Dermis microvascular lymphatic vessel endothelial cell (primary cell): ENCODE measurements at places on chromosomes 16 and 17.

DNA sequence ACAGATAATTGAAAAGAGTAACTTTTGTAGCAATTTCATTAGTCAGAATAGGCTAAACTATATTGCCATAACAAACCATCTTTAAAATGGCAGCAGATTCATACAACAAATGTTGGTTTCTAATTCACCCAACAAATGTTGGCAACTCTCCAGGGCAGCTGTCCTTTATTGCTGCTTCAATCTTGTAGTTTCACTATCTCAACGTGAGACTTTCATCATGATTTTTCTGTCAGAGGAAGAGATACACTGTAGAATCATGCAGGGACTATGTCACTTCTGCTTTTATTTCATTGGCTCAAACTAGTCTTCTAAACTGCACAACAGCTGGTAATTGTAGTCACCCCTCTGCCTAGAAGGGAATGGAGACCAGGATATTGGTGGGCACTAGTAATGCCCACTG is 174.2 kb downstream of the TANC2 start:
- peak; percentile 29 for DNase-seq

GRCh38 chr17:291587-291986 is 61.0 kb downstream of the RPH3AL start:
- no peak for DNase-seq

DNA sequence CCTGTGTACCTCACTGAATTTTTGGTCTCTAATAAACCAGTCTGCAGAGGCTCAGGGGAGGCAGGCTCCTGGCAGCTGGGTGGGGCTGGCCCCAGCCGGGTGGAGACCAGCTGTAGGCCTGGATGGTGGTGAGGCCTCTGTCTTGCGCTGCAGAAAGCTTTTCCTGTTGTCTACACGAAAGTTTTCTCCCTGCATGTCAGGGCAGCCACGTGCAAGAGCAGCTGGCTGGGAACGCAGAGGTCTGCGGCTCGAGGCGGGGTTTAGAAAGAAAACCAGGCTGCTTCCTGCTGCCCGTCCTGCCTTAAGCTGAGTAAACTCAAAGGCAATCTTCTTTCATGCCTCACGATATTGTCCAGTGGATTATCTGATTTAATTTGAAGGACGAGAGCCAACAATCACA is 2.4 kb downstream of the SERPINF1 start:
- DNase-seq = no peak

DNA sequence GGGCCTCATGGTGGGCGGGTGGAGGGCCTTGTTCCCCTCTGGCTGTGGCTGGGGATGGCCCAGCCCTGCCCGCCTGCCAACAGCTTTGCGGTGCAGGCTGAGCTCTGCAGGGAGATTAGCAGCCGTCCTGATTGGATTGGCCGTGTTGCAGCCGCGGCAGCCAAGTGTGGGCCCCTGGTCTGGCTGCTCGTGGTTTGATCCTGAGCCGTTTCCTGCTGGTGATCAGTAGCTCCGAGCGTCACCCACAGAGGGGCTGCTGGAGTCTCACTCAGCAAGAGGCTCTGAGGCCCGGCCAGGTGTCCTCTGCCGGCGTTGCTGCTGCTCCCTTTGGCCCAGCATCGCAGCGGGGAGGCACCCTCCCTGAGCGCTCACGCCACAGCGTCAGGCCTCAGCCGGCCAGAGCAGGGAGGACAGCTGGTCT is 32.5 kb downstream of the BAIAP2 start:
- no peak for DNase-seq

DNA sequence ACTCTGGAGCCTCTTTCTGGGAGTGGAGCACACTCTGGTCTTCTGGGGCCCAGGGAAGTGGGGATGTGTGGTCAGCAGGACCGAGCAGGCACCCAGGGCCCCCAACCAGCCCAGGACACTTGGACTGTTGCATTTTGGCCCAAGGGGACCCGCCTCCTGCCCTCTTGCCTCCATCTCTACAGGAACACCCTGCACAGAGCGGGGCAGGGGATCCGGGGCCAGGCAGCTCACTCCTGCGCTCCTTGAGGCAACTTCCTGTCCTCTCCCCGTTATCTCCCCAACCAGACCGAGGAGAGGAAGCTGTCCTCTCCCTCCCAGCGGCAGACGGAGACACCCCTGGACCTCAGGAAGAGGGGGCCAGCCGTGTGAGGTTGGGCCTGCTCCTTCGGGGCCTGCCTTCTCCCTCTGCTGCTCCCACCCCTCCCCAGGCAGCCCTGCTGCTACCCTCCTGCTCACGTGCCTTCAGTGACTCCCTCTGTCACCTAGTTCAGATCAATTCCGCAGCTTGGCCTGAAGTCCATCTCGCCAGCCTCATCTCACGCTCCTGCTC is 10.0 kb upstream of the ATP2A3 start:
- no peak for DNase-seq

- no peak for DNase-seq
Measured at GRCh38 chr16:4115949-4116318, 308 bp downstream of the ADCY9 start.

- no peak for DNase-seq
Measured at GRCh38 chr16:66881014-66881417, 701 bp downstream of the PDP2 start.

DNA sequence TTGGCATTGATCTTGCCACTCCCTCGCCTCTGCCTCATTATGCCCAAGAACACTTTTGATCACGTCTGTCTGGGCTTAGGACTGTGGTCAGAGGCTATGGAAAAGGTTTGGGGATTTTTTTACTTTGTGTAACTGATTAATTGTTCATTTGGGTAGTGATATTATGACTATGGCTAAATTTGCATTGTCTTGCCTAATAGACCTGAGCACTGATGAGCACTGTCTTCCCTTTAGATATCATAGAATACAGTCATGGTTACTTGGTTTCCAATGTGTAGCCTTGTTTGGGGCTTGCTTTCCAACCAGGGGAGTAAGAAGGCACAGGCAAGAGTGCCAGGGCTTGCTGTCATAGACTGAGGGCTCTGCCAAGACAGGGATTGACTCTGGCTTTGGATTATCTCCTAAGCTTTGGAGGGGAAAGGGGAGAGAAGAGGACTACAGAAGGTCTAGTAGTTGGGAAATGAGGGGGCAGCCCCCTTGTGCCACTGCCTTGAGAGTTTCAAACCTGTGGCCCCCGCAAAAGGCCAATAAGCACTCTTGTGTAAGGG is 13.7 kb downstream of the LIMD2 start:
- DNase-seq = no peak

GRCh38 chr17:80313160-80313829 is 52.6 kb downstream of the RNF213 start:
- DNase-seq = no peak

DNA sequence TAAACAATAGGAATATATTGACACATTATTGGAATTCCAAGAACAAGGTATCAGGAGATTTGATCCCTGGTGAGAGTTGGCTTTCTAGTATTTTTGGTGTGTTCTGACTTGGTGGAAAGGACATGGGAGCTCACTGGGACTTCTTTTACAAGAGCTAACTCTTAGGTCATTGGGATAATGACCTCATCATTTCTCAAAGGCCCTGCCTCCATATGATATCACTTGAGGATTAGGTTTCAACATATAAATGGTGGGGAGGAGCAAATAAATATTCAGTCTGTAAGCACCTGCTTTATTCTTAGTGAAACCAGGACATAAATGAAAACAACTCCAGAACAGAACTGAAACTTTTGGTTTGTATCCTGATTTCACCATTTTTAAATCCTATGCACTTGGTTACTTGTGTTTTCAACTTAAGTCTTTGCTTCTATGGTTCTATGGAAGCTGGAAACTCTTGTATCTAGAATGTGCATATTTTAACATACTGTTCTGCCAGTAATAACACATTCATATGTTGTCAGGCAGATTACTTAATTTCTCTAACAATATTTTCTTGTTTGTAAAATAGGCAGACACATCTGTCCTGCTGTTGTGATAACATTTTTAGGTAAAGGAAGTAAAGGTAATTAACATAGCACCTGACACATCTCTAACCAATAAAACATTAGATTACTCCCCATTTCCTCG is 1527.7 kb upstream of the CDH8 start:
- no peak for DNase-seq

DNA sequence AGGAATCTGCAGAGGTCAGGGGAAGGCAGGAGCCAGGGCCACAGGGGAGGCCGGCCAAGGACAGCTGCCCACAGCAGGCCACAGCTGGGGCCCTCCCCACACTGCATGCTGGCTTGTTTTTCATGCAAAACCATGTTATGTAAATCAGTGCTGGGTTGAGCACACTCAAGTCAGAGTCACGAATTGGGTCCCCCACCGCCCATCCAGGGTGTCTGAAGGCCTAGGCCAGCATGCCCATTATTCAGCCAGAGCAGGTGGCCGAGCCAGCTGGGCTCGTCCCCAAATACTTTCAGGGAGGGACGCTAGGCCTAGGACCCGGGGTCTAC is 51.2 kb upstream of the TOB1 start:
- no peak for DNase-seq

DNA sequence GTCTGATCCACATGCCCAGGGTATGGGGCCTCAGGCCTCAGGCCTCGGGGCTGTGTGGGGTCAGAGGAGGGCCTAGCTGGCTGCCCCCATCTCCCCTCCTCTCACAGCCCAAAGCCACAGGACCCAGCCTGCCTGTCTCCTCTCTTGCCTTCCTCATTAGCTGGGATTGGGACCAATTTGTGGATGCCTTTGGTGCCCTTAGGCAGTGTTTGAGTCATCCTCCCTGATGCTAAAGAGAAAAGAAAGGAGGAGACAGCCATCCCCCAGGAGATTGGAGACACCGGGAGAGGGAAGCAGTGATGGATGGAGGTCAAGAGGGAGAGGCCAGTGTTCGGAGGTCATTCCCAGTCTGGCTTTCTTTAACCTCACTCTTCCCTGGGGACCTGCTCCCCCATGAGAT is 23.3 kb upstream of the NOG start:
- DNase-seq = no peak

GRCh38 chr17:83104577-83105505 is 25.4 kb downstream of the METRNL start:
- DNase-seq = no peak

GRCh38 chr17:52546493-52546892 is 388.0 kb upstream of the CA10 start:
- DNase-seq = no peak

DNA sequence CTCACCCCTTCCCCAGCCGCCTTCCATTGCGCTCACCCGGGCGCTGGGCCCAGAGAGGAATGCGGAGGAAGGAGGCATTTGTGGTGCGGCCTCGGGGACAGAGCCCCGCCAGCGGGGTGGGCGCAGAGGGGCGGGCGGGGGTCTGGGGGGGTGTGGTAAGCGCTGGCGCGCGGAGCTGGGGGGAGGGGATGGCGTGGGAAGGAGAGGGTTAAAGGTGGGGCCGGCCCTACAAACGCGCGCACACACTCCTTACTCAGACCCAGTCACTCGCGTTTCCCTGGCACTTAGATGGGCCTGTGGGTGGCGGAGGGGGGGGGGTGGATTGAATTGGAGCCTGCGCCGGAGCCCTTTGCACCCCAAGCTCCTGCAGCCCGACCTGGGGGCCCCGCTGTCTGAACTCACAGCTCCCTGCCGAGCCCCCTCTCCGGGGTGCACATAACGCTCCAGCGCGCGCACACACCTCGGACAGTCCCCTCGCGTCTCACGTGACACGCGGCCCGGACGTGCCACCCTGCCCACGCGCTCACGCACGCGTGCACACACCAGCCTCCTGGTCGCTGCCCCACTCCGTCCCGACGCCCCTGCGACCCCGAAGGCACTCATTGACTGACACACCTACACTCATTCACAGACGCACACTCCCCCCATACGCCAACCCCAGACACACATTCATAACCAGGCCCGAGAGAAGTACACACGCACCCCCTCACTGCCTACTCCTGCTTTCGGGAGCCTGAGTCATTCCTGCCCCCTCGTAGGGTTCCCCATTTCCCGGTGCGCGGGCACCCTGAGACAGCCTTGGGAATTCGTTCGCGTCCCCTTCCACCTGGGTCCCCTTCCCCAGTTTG is 844 bp downstream of the TBKBP1 start:
- DNase-seq = peak; percentile 51

DNA sequence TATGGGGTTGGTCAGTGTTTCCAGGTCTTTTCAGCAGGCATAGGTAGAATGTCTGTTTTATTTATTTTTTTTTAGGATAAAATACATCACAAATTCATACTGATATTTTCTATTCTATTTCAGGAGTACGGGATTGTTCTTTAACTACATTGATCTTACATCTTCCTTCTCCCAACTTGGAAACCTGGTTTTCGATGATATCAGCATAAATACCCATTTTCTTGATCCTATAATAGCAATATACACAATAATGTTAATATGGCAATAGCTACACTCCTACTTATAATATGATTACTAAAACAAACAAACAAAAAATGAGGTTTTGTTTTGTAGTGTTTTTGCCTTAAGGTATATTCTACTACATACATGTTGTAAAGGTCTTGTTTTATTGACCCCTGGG is 962.4 kb upstream of the GOT2 start:
- DNase-seq = no peak

GRCh38 chr17:43760254-43760852 is 1.8 kb upstream of the SOST start:
- DNase-seq = peak; percentile 76

DNA sequence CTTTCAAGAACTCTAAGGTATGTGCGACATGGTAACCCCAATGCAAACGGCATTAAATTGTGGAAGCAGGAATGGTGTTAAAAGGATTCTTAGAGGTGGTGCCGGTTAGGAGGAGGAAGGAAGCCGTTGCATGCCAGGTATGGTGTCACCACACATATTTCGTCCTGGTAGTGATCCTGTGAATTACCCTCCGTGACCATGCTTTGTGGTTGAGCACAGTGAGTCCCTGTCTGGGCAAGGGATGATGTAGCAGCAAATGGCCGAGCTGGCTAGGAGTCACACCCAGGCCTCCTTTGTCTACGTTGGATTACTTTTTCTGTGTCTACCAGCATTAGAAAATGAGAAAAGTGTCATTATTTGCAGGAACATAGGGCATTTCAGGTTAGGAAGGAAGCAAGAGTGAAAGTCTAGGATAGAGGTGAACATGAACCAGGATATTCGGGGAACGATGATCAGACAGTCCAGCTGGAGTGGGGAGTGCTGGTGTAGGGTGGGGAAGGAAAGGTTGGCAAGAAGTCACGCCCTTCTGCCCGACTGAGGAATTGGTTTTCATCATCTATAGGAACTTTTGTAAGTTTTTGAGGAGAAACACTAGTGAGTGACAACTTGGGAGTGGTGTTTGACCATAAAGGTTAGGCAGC is 123.5 kb downstream of the PRKCA start:
- no peak for DNase-seq

DNA sequence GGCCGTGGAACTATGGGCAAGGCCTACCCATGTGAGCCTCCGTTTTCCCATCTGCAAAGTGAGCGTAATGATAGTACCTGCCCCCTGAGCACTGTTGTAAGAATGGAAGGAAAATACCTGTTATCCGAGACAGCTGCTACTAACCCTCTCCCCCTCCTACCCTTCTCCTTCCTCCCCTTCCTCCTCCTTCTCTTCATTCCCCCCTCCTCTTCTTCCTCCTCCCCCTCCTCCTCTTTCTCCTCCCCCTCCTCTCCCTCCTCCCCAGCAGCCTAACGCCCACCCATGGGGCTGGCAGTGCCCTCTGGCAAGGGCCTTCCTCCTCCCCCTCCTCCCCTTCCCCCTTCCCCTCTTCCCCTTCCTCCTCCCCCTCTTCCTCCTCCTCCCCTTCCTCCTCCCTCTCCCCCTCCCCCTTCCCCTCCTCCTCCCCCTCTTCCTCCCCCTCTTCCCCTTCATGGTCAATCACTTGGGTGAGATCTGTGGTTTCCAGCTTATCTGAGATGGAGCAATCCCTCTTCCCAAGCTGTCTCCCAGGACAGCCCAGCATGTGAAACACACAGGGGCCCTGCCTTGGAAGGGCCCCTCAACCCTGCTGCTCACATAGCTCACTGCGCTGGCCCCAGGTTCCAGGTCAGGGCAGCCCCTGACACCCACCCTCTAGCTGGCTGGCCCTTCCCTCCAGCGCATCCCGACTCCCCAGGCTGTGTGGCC is 6.4 kb downstream of the ZFPM1 start:
- DNase-seq = no peak

GRCh38 chr17:33463887-33464286 is 170.8 kb upstream of the ASIC2 start:
- DNase-seq = no peak
